NCI-H1417 treated with DMSO at 0.1 percent for 48 hours (cell line): ENCODE measurements at places on chromosomes 1 and 21.

- no peak for DNase-seq
Observed at GRCh38 chr1:214568328-214568727, 16.9 kb upstream of the PTPN14 start.

- DNase-seq: no peak
Observed at GRCh38 chr21:29195981-29196669, 65.7 kb downstream of the MAP3K7CL start.

DNA sequence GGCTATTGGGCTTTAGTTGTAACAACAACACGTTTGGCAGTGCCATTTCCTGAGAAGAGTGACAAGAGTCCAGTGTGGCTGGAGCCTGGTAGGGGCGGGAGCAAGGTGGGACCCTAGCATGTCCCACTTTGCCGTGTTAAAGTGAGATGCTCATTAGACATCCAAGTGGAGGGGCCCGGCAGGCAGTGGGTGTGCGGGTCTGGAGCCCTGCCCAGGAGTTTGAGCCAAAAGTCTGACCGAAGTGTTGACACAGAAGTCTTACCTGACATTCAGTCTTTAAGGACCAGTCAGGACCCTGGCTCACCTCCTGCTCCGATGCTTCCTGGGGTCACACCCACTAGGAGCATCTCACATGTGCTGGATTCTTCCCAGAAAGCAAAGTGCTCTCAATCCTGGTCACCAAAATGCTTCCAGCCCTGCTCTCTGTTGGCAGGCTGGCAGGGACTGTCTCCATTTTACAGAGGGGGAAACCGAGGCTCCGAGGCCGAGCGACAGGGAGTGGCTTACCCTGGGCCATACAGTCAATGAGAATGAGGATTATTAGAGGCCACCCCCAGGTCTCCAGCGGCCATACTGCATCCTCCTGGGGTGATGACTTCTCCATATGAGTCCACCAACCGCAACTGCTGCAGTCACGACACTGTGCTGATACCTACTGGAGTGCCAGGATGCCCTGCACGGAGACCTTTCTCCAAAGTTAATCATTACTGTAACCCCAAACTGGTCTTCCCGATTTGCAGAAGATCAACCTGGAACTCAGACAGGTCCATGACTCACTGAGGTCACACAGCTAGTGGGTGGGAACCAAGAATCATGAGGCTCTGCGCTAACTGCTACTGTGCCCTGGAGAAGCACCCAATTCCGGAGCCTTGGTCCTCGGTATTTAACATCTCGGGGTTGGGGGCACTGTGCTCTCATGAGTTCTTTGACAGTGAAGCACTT lies 112.7 kb downstream of the PRDM2 start:
- DNase-seq: no peak

DNA sequence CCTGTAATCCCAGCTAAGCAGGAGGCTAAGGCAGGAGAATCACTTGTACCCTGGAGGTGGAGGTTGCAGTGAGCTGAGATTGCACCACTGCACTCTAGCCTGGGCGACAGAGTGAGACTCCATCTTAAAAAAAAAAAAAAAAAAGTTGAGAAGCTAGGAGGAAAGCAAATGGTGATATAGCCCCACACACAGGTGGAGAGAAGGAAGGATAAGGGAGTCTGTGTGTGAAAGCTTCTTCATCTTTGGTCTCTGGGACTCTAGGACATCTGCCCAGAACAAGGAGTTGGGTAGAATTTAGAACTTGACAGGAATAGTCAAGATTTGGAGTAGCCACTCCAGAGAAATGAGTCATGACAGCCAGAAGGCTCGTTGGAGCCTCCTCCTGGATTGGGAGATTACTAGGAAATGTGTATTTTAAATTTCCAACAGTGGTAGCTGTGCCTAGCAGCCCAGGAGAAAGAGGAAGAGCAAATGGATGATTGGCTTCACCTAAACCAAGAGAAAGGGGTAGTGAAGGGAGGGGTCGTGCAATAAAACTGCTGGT lies 19.9 kb downstream of the NPL start:
- DNase-seq: no peak

DNA sequence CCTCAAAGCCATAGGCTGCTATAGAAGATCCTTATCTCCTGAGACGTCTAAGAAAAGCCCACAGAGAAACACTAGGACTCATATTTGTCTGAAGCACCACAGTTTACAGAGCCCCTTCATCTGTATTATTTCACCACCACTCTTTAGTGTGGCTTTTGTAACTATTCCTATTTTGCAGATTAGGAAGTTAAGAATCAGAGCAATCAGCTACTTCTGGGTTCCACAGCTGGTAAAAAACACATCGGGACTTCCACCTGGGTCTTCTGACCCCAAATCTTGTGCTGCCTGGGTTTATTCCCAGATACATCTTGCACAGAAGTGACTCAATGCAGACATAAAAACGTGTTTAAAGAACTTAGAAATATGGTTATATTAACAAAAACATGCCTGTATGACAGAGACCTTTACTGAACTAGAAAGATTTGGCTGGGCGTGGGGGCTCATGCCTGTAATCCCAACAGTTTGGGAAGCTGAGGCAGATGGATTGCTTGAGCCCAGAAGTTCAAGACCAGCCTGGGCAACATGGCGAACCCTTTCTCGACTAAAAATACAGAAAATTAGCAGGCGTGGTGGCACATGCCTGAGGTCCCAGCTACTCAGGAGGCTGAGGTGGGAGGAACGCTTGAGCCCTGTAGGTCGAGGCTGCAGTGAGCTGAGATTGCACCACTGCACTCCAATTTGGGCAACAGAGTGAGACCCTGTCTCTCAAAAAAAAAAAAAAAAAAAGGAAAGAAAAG lies 40.9 kb downstream of the ELK4 start:
- DNase-seq: no peak

- DNase-seq: no peak
Observed at GRCh38 chr1:59318271-59318860, 21.5 kb downstream of the FGGY start.

DNA sequence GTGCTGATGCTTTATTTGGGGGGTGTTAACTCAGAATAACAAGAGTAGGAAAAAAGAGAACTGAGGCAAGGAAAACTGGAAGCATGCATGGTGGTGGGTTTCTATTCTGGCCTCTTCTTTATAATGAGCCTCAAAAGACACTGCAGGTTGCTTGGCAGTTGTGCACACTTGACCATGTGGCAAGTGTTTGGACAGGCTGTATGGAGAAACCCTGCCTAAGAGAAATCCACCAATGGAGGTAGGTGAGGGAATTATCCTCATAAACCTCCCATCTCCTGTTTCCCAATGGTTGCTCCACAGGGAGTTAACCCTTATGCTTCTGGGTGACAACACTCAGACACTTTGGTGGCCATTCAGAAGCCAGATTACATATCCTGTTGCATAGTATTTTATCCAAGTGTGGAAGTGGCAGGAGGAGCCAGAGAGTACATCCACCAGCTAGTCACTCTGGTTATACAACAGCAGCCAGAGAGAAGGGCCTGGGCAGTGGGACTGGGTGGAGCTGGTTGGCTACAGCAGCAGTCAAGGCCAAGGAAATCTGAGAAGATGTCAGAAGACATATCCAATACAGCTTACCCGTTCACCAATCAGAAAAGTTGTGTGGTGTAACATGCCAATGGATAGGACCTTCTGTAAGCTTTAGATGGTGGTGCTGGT lies 16.4 kb upstream of the VASH2 start:
- DNase-seq: no peak

- no peak for DNase-seq
Observed at GRCh38 chr1:182301467-182302198, 90.0 kb downstream of the GLUL start.

DNA sequence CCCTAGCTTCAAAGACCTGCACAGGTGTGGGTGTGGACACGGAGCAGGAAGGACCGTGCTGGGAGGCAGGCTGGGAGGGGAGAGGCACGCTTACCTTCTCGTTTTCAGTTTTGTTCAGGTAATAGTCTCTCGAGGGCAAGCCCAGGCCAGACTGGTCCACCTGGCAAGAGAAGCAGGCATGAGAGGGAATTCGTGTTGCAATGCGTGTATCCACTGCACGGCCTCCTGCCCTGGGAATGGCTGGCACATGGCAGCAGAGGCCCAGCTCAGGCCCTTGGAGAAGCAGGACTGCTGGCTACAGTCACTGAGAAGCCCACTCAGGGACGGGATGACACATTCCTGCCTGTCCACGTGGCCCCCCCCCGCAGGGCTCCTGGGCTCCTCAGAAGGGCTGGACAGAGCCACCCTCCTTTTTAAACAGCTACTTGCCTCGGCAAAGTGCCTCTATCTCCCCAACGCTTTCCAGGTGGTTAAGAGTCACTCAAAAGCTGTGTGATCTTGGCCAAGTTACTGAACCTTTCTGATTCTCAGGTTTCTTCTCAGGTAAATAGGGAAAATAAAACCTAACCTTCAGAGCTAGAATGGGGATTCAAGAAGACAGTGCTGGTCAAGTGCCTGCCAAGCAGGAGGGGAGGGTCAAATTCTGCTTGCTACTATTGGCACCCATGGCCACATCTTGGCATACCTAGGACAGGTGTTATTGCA lies 32.7 kb downstream of the ECE1 start:
- no peak for DNase-seq

- DNase-seq: no peak
Observed at GRCh38 chr1:198601936-198602889, 36.6 kb upstream of the PTPRC start.

DNA sequence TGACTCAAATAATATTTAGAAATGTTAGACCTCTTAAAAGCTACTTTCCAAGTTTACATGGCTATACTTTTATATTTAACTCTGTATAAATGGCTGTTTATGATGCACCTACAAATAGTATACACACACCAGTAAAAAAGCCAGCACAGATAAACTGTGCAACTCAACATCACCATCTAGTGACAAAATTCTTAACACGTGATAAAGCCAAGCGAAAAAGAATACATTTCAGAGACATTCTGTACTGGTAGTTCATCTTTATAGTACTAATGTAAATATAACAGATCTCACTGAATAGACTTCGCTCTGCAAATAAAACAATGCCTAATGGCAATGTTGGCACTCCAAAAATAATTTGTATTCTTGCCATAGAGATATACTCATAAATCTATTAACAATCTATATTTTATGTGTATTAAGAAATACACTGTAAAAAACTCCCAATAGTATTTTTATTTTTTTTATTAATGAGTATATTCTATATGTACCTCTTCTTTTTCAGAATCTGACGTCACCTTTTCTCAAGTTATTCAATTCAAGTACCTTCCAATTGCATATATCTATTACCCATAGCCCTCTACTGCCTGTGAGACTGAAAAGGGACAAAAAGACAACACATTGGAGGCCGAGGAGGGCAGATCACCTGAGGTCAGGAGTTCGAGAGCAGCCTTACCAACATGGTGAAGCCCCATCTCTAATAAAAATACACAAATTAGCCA lies 100.2 kb downstream of the DPYD start:
- DNase-seq: no peak

DNA sequence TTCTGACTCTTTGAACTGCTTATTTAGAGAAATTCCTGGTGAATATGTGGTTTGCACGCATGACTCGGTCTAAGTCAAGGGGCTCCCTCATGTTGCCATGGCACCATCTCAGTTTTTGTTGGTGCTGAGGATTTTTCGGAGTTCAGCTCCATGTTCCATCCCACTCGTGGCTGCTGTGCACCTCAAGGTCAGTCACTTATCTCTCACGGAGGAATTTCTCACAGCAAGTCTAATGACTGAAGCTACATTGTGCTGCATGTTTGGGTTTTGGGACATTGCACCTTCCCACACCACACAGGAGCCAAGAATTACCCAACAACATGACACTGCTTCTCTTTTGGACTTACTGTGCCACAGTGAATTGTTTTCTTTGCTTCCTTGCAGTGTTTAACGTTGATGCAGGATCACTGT lies 269.9 kb downstream of the NCAM2 start:
- DNase-seq: no peak
